ENCODE measurements at places on chromosomes 1 and 21. TPM values are rescaled to one million over a fixed set of nuclear protein-coding genes. Genes with fewer than 3 reads are reported as not detected.

DESI2 gene
- total RNA-seq, result 30.4 TPM

DNA sequence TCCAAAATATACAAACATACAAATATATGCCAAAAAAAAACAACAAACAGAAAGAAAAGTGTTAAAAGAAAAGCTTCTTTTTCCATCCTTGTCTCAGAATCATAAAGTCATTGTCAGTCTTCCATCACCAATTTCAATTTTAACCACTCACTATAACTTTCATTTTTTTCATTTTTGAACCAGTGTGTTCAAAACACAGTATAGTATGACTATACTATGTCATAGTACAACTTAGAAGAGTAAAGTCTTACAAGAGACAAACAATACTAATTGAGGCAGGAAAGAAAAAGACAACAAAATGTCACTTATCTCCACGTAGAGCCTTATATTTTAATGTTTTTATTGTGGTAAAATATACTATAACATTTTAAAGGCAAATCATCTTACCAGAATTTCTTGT lies 7.6 kb downstream of the NSL1 start:
- H3K4me3 ChIP-seq, result no peak overlapping the region
- H3K27me3 ChIP-seq, result no peaks in the 10 kb centered on the region
- H3K27ac ChIP-seq, result no peak overlapping the region

DNA sequence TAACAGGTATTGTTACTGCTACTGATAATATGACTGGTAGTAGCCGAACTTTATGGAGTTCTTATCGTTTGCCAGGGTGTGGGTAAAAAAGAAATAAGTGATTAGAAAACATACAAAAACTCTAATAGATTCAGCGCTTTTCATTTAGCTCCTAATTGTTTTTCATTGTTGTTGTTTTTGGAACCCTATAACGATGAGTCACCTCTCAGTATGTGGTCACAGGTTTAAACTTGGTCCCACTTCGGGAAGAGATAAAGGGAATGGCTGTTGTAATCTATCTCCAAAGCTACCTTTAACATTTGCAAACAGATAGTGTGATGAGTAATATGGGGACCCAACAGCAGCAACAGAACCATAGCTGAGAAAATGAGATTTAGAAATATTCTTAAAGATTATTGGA lies 62.7 kb upstream of the BCL10 start:
- no peaks in the 10 kb centered on the region for H3K36me3 ChIP-seq
- no peak overlapping the region for H3K27ac ChIP-seq
- no peak for DNase-seq
- peaks cover 5% of the 10 kb centered on the region for H3K27me3 ChIP-seq
- no peak overlapping the region for H3K4me3 ChIP-seq
- H3K4me1 ChIP-seq, result peaks cover 4% of the 10 kb centered on the region

DNA sequence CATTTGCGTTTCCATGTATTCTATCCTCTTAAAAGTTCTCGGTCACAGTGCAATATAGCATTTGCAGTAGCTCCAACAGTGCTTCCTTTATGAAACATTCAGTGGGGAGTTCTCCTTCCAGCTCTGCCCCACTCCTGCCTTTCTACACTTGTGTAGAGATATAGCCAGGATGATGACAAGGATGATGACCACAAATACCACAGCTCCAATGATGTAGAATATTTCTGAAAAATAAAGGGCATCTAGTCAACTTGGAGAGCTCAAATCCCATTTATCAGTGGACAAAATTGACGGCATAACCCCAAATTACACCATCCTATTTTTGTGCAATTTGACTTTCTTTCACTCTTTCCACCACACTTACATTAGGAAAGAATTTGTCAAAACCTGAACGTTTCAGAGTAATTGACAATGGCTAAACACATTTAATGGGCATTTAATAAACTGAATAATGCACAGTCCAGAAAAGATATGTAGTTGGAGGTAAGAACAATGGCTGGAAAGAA lies 11.1 kb downstream of the F3 start:
- H3K36me3 ChIP-seq, result no peaks in the 10 kb centered on the region
- DNase-seq, result no peak
- H3K27me3 ChIP-seq, result peaks cover 4% of the 10 kb centered on the region
- no peak overlapping the region for H3K27ac ChIP-seq
- H3K4me1 ChIP-seq, result no peaks in the 10 kb centered on the region

ADGRL2 gene
- not detected for total RNA-seq

NTMT2 gene
- not detected for total RNA-seq

GRCh38 chr1:186512698-186513457 lies 52.0 kb upstream of the PDC start:
- no peaks in the 10 kb centered on the region for H3K4me1 ChIP-seq
- H3K36me3 ChIP-seq, result peaks cover 2% of the 10 kb centered on the region
- no peaks in the 10 kb centered on the region for H3K27me3 ChIP-seq

KPNA6 gene
- total RNA-seq, result 74.3 TPM

DNA sequence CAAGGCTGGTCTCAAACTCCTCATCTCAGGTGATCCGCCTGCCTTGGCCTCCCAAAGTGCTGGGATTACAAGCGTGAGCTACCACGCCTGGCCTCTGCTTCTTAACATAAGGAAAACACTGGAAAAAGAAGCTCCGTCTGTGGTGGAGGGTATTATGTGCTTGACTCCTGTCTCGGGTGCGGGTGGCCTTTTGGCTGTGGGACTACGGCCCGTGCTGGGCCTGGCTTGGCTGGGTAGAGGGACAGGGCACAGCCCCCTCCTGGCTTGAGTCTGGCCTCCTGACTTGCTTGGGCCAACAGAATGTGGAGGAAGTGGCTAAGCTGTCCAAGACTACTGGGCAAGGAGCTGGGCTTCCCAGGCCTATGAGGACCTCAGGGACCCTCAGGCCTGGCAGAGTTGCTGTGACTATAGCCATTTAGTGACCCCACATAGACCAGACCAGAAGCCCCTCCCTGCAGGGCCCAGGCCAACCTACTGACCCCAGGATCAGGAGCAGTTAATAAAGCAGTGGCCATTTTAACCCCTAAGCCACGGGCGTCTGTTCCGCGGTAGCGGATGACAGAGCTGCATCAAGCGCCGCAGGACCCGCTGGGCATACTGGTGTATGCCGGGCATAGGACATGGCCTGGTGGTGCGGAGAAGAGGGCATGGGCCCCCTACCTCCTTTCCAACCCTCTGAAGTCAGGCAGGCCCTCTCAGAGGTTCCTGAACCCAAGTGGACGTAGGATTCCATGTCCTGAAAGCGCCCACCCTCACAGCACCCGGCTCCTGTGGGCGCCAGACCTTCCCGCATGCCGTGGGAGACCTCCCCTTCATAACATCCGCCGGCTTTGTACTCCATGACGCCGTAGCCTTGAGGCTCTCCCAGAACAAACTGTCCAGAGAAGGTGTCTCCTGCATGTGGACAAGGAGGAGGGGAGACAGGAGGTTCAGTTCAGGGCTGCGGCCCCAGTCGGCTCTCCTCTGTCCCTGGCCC lies 4.4 kb downstream of the MORN1 start:
- H3K27me3 ChIP-seq, result no peaks in the 10 kb centered on the region
- H3K36me3 ChIP-seq, result no peaks in the 10 kb centered on the region
- DNase-seq, result no peak
- H3K4me1 ChIP-seq, result peaks cover 8% of the 10 kb centered on the region

TFF2 gene
- not detected for total RNA-seq

DNA sequence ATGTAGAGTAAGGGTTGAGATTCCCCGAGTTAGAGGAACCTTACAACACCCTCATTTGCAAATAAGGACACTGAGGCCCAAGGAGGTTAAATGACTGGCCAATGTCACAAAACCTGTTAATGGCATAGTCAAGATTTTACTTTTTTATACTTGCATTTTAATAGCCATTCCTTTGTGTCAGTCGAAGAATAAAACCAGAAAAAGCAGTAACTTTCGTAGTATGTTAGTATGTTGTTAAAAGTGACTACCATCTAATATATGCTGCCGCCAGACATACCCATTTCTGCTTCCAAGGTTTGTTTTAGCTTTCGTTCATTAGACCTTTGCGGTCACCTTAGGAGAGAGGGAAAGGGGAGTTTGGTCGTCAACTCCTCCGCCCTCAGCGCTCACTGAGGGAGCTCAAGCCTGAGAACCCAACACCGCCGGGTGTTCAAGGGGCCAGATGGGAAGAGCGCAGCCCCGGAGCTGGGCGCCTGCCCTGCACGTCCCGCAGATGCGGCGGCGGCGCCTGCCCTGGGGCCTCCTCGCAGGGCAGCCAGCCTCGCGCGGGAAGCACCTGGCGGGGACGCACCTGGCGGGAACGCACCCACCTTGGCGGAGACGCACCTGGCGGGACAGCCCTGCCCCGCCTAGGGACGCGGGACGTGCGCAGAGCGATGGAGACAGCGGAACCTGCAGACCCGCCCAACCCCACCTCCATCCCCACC lies 466 bp downstream of the VPS26C start:
- H3K27ac ChIP-seq, result peak overlapping the region; percentile 98
- no peaks in the 10 kb centered on the region for H3K27me3 ChIP-seq
- H3K4me1 ChIP-seq, result peaks cover 40% of the 10 kb centered on the region
- peak overlapping the region; percentile 90 for H3K4me3 ChIP-seq

DNA sequence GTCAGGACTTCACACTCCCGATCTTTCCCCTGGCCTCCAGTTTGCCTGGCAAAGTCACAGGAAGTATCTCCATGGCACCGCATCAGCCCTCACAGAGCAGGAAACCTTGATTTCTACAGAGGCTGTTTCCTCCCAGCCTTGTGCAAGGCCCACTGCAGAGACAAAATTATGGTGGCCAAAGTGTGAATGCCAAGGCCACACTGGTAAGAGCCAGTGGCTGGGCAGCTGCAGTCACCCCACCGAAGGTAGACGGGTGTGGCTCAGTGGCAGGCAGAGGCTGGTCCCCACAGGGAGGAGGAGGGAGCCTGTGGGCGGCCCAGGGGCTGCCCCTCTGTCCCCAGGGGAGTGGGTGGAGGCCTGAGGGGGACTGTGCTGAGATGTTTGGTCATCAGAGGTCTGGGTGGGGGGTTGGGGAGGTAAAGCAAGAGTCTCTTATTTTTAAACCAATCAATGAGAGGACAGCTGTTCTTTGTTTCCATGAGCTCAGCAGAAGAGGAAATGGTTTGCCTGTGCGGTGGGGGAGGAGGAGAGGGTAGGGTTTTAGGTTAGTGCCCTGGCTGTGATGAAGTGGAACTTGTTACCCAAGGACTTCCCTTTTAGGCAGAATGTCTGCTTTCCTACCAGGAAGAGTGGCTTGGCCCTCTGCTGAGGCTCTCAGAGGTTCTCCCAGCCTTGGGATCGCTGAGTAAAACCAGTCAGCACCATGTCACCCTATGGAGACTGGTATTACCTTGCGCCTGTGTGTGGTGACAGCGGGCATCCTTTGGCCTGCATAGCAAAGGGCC lies 18.0 kb upstream of the BTG2 start:
- peaks cover 2% of the 10 kb centered on the region for H3K36me3 ChIP-seq
- peak; percentile 90 for DNase-seq
- peak overlapping the region; percentile 100 for H3K27ac ChIP-seq
- peaks cover 71% of the 10 kb centered on the region for H3K4me1 ChIP-seq
- H3K4me3 ChIP-seq, result peak overlapping the region; percentile 83

DNA sequence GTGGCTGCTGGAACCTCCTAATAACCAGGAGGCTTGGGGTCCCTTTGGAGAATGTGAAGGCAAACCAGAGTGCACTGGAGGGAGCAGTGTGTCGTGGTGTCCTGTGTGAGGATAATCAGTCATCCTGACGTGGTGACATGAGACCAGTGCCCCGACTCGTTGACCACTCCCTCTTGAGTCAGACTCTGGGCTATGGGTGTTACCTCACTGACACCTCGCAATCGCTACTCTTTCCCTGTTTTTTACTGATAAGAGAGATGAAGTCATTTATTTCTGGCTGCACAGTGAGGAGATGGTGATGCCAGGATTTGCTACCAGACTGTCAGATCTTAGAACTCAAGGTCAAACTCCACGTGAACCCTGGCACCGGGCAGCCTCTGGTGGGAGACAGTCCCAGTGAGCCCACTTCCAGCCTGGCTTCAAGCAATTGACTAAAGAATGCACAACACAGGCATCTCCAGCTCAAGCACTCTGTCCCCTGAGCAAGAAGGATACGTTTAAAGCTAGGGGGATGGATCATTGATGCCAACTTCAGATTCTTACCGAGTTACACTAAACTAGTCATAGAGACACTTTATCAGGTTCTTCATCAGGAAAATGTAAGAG lies 30.3 kb downstream of the UBASH3A start:
- peaks cover 94% of the 10 kb centered on the region for H3K36me3 ChIP-seq
- H3K4me3 ChIP-seq, result no peak overlapping the region
- H3K27me3 ChIP-seq, result no peaks in the 10 kb centered on the region
- DNase-seq, result no peak
- peaks cover 58% of the 10 kb centered on the region for H3K4me1 ChIP-seq

GRCh38 chr21:43269957-43270705 lies 101.3 kb downstream of the CRYAA start:
- no peak overlapping the region for H3K4me3 ChIP-seq
- H3K36me3 ChIP-seq, result no peaks in the 10 kb centered on the region
- no peak overlapping the region for H3K27ac ChIP-seq
- H3K27me3 ChIP-seq, result no peaks in the 10 kb centered on the region

DNA sequence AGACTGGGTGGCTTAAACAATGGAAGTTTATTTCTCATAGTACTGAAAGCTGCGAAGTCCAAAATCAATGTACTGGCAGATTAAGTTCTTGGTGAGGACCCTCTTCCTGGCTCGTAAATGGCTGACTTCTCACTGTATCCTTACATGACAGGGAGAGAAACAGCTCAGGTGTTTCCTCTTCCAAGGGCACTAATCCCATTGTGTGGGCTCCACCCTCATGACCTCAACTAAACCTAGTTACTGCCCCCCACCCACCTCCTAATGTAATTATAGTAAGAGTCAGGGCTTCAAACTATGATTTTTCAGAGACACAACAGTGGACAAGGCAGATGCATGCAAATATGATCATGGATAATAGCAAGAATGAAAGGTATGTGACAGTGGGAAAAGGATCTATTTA lies 81.2 kb upstream of the HP1BP3 start:
- no peaks in the 10 kb centered on the region for H3K4me1 ChIP-seq
- no peak overlapping the region for H3K27ac ChIP-seq
- no peak overlapping the region for H3K4me3 ChIP-seq
- no peaks in the 10 kb centered on the region for H3K27me3 ChIP-seq

VWA5B1 gene
- total RNA-seq, result not detected

DNA sequence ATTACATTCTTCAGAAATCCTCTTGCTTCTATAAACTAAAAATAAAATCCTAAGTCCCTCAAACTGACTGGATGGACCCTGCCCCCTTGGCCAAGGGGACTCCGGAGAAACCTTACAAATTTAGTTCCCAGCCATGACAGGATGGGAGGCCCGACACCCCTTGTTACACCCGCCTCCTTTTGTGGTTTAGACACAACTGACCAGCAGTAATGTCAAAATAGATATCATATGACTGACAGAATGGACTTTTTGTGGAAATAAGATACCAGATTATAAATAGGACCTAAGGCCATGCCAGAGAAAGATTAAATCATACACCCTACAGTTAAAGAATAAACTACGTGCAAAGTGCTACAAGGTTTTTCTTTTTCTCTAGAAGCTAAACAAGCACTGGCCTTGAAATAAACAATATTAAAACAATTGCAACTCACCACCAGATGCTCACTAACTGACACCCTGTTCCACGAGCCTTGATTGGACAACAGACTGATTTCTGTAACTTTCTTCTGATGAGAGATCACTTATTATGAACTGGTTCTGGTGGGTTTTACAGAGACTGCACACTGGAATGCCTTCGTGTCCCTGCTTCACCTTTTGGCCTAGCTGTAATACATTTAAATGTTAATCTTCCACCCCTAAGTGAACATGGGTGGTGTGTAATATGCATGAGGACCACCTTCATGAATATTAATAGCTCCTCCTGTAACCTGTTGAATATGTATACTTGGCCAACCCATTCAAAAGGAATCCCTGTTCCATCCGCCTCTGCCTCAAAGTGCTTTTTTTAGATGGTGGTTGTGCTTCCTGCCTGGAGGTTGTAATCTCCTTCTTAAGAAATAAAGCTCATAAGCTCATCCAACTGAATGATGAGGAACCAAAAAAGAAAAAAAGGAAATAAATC lies 99.6 kb downstream of the ODF2L start:
- no peak overlapping the region for H3K4me3 ChIP-seq
- no peaks in the 10 kb centered on the region for H3K4me1 ChIP-seq
- no peak overlapping the region for H3K27ac ChIP-seq
- no peaks in the 10 kb centered on the region for H3K36me3 ChIP-seq
- no peaks in the 10 kb centered on the region for H3K27me3 ChIP-seq

LYPD8 gene
- total RNA-seq, result not detected

All from activated CD8-positive, alpha-beta T cell treated with anti-CD3 and anti-CD28 coated beads for 36 hours (primary cell).